ENCODE measurements at places on chromosomes 3 and 15.

GRCh38 chr3:23760325-23760724 is 45.4 kb upstream of the UBE2E1 start:
- no peak for DNase-seq

- DNase-seq, result no peak
Measured at GRCh38 chr15:38611228-38611627, 46.6 kb upstream of the RASGRP1 start.

- no peak for DNase-seq
Measured at GRCh38 chr15:39124155-39124552, 456.7 kb upstream of the THBS1 start.

- no peak for DNase-seq
Measured at GRCh38 chr3:116339441-116340028, 105.8 kb downstream of the LSAMP start.

- no peak for DNase-seq
Measured at GRCh38 chr15:101781928-101782327, 21.4 kb upstream of the OR4F6 start.

GRCh38 chr3:105458518-105459215 is 92.0 kb downstream of the ALCAM start:
- DNase-seq, result no peak

GRCh38 chr3:119786409-119786808 is 4.5 kb downstream of the NR1I2 start:
- no peak for DNase-seq

DNA sequence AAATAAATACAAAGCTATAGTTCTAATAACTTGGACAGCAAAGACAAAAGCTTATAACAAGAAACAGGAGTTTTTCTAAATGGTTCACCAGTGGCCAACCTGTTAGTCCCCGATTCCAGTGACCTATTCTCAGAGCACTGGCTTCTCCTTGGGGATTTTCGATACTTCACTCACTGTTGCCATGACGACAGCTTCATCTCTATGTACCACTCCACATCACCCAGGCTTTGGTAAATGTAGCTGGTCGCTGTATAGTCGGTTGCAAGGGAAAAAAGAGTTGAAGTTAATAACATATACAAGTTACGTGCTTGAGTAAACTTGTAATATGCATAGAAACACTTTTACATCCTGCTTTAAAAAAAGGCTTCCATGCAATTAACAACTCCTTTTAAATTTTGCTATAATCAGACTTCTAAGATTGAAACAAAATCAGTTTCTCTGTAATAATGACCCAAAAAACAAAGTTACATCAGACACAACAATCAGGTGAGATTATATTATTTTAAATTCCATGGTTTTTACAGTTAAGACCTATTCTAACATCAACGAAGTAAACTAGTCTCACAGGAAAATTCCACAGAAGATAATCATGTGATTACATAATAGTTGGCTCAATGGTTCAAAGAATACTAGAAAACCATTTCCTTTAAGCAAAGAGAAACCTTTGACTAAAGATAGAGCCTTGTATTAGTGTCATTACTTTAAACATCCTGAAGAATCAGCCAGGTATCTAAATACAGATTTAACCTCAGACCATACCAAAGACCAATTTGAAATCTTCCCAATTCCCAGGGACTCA is 2.9 kb downstream of the CCNL1 start:
- DNase-seq, result no peak

- no peak for DNase-seq
Measured at GRCh38 chr3:145882436-145882835, 278.5 kb downstream of the PLOD2 start.

DNA sequence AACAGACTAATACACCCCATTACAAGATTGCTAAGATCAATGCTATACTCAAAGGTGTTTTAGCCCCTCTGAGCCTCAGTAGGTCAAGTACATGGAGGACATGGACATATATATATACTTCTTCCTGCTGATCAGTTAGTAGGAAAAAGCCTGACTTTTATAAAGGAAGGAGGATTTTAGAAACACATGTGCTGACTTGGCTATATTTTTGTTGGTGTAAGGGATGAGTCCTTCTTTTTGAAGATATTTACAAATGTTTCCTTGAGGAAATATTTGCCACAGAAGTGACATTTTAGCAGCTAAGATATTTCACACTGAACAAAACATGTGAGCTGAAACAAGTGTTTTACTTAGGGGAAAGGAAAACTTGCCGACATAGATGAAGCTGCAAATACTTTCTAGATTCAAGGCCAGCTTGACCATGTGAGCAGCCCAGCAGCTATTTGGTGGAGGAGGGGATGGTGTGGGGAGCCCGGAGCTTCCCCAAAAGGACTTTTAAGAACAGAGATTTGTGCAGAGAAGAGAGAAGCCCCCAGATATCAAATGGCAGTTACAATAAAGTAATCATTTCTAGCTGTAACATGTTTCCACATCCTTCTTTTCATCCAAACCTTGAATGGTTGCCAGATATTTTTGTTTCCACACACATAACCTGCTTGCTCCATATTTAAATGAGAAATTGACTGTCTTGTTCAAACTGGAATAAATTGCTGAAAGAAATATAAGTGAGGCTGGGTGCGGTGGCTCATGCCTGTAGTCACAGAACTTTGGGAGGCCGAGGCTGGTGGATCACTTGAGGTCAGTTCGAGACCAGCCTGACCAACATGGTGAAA is 111.7 kb upstream of the NR2F2 start:
- DNase-seq, result no peak

DNA sequence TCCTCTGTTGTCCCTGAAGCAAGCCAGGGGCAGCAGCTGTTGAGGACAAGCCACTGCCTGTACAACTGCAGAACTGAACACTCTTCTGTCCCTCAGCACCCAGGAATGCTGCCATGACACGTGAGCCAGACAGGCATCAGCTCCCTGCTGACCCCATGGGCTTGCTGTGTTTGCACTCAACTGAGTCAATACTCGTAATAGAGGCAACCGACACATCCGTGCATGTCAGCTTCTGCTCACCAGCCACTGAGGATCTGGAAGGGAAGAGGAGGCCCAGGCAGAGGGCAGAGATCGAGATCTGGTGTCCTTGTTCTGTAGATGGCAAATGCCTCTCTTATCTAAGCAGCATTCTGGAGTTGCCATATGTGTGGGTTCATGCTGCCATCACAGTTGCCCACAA is 54.3 kb upstream of the SEC61A1 start:
- no peak for DNase-seq

- DNase-seq, result no peak
Measured at GRCh38 chr3:192307631-192308030, 419.7 kb downstream of the FGF12 start.

- peak; percentile 31 for DNase-seq
Measured at GRCh38 chr3:173553635-173554280, 156.2 kb downstream of the NLGN1 start.

- DNase-seq, result no peak
Measured at GRCh38 chr3:40645883-40646282, 121.1 kb downstream of the ZNF621 start.

- no peak for DNase-seq
Measured at GRCh38 chr15:34637305-34637704, 53.9 kb upstream of the GOLGA8B start.

DNA sequence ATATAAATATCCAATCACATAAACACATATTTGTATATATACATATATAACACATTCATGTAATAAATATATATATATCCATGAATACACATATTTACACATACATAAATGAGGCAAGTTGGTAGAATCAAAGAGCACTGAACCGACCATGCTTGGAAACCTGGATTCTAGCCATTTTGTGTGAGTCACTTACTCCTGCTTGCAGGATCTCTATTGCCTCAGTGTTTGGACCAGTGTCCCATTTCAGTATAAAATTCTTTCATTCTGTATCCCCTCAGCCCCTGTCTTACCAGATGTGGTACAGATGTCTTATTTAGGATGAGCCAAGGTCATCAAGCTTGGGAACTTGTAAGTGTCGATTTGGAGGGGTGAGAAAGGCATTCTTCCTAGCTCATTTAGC is 391.4 kb upstream of the FRG2C start:
- DNase-seq, result no peak

DNA sequence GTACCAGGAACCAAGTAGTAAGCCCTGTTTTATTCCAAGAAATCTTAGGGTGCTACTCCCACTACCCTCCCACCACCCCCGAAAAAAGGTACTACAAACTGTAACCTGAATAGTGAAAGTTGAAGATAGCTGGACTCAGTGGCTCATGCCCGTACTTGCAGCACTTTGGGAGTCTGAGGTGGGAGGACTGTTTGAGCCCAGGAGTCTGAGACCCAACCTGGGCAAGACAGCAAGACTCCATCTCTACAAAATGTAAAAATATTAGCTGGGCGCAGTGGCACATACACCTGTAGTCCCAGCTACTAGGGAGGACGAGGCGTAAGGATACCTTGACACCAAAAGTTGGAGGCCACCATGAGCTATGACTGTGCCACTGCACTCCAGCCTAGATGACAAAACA is 7.9 kb downstream of the RHOA start:
- no peak for DNase-seq

DNA sequence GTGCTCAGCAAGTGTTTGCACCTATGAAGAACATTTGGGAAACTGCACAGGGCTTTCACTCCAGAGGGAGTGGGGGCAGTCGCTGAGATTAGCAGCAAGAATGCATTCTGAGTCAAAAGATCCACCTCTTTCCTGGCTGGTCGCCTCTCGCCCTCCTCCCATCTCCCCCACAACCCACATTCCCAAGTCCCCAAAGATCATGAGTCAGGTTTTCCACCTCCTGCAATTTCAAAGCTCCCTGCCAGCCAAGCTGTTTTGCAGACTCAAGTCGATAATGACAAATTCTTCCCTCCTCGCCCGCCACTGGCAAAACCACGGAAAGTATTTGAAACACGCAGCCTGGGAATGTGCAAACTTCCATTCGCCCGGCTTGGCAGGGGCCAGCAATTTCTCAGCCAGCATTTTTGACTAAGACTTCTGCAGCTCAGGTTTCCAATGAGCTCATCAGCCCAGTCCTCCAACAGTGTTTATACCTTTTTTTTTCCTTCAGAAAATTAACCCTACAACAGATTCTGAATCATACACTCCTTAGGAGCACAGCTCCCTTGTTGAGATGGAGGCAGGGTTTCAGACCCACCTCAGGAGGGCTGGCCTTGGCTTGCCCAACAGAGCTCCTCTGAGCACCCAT is 181.4 kb downstream of the SMAD6 start:
- peak; percentile 91 for DNase-seq

- no peak for DNase-seq
Measured at GRCh38 chr3:48440590-48440958, 517 bp downstream of the TMA7 start.

- no peak for DNase-seq
Measured at GRCh38 chr3:69255928-69256327, 130.0 kb downstream of the FRMD4B start.

DNA sequence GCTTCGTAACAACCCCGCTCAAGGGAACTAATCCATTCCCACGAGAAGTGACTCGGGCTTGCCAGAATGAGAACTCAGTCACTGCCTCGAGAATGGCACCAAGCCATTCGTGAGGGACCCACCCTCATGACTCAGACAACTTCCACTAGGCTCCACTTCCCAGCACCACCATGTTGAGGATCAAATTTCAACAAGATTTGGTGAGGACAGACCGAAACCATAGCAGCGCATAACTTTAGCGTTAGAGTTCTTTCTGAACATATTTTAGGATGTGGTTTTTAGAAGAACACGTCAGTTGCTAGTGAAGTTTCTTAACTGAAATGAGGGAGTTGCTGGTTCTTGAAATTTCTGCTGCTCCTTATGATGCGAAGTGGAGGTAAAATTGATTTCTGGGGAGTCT is 13.5 kb downstream of the PTPRG start:
- no peak for DNase-seq

- DNase-seq, result no peak
Measured at GRCh38 chr15:91345736-91346135, 245.7 kb downstream of the SV2B start.

GRCh38 chr3:141878326-141878725 is 1.9 kb downstream of the ATP1B3 start:
- DNase-seq, result no peak

GRCh38 chr3:98890965-98891910 is 10.3 kb downstream of the DCBLD2 start:
- DNase-seq, result no peak

DNA sequence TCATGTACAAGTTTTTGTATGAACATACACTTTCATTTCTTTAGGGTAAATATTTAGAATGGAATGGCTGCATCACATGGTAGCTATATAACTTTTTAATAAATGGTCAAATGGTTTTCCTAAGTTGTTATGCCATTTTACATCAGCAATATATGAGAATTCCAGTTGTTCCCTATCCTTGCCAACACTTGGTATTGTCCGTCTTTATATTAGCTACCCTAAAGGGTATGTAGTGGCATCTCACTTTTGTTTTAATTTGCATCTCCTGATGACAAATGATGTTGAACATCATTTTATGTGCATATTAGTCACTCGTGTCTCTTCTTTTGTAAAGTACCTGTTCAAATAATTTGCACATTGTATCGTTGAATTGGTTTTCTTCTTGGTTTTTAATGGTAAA is 2.5 kb upstream of the MUC13 start:
- no peak for DNase-seq

DNA sequence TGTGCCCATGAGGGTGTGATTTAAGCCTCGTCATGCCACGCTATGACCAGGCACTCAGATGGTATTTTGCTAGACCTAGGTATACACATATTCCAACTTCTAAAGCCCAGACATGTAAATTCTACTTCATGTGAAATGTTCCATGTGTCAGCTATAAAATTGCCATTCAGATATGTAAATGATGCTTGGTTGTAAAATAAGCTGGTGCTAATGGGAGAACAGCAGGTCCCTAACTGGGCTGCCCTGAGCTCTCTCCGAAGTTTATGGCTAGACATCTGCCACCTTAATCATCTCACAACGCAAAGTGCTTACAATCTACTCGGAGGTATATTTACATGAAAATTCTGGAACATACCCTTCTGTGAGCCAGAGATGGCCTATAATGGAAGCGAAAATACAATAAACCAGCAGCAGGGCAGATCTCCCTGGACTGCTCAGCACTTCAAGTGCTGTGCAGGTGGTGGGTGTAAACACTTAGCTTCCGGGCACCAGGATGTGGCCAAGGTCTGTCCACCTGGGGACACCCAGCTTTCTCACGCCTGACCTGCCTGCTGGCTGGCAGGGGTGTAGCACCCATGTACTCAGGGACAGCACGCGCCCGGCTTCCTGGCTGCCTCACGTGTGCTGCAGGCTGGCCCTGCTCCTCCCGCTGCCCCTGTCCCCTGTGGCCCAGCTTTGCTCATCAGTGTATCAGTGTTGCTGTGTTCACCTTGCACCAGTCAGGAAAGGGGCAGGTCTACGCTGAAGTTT is 82.0 kb downstream of the CHDH start:
- DNase-seq, result no peak

- no peak for DNase-seq
Measured at GRCh38 chr3:61136191-61136590, 115.1 kb downstream of the FHIT start.

GRCh38 chr3:111758642-111759041 is 100.4 kb upstream of the PHLDB2 start:
- no peak for DNase-seq

GRCh38 chr3:158528076-158528674 is 42.8 kb upstream of the MLF1 start:
- DNase-seq, result no peak

DNA sequence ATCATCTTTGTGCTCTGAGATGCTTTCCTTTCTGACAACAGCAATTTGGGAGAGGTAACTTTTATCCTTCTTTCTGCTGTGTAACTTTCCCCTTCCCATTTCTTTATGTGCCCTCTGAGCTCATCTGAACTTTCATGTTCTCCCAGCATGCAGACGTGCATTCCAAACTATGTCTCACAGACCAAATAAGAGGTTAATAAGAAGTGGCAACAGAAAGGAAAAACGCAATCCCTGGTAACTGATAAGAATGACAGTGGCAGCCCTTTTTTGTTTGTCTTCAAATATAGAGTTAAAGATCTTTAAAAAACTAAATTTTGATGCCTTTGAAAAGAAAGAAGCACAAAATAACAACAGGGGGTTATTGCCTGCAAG is 533.4 kb downstream of the FOXP1 start:
- no peak for DNase-seq

Data from Calu3 (cell line).